ENCODE measurements at places on chromosomes 4 and X.

- peak; percentile 57 for DNase-seq
These were observed 810 bp downstream of the SPRY1 start for GRCh38 chr4:123397144-123398065.

- DNase-seq: no peak
These were observed 179.3 kb upstream of the MBNL3 start for GRCh38 chrX:132668178-132668577.

DNA sequence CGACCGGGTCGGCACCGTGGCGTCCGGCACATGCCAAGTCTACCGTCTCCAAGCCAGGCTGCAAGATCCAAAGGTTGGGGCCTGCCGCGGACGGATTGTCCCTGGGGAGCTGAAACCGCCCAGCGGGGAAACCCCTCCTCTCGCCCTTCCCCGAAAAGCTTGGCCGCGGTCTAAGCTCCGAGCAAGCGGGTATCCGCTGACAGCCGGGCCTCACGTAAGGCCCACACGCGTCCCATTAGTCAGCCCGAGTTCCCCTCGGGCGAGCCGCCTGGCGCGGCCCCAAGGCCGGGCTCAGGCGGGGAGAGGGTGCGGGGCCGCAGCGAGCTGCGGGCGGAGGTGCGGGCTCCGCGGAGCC is 6.8 kb upstream of the BCOR start:
- no peak for DNase-seq

DNA sequence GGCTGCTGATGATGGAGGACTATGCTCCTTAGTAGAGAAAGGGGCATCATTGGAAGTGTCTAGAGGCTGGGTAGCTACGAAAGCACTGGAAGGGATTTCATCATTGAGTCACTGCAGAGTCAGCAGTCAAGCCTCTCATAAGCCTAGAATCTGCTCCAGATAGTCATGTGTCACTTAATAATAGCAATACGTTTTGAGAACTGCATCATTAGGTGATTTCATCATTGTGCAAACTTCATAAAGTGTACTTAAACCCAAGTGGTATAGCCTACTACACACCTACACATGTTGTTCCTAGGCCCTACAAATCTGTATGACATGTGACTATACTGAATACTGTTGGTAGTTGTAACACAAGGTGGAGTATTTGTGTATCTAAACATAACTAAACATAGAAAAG is 165.6 kb downstream of the PTTG2 start:
- DNase-seq: no peak

GRCh38 chr4:52260514-52261210 is 209.6 kb downstream of the SPATA18 start:
- no peak for DNase-seq

DNA sequence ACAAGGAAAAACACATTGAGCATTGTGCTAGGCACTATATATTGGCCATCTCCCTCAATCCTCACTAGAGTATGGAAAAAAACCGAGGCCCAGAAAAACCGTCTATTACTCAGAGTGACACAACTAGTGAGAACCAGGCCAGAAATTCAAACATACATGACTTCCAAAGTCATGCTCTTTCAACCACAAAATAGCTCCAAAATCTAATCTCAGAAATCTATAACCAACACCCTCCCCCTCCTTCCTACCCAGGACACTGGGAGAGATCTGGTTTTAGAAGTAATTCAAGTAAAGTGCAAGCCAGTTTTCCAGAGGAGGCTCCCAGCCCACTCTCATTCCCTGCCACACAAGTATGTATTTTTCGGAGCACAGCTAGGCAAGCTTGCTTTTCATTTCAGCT is 7.6 kb downstream of the HS3ST1 start:
- no peak for DNase-seq

DNA sequence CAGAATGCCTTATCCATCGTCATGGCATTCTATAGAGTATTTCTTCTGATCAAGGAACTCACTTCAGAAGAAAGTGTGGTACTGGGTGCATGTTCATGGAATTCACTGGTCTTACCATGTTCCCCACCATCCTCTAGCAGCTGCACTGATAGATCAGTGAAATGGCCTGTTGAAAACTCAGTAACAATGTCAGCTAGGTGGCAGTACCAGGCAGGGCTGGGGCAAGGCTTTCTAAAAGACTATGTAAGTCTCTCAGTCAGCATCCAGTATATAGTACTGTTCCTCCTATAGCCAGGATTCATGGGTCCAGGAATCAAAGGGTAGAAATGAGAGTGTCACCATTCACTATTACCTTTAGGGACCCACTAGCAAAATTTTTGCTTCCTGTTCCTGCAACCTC is 15.8 kb upstream of the LDB2 start:
- DNase-seq: no peak

GRCh38 chr4:26793735-26794134 is 66.9 kb upstream of the STIM2 start:
- DNase-seq: no peak

- DNase-seq: no peak
These were observed 10.0 kb upstream of the SPRY1 start for GRCh38 chr4:123386609-123387008.

GRCh38 chrX:54166915-54167314 is 16.1 kb downstream of the FAM120C start:
- no peak for DNase-seq

DNA sequence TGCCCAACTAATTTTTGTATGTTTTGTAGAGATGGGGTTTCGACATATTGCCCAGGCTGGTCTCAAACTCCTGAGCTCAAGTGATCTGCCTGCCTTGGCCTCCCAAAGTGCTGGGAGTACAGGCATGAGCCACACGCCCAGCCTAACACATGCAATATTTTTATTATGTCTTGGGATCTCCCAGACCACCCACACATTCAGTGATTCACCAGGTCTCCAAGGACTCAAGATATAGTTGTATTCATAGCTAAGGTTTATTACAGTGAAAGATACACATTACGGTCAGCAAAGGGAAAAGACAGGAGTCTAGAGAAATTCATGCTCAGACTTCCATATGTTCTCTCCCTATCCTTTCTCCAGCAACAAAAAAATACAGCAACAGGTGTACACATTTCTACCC is 25.5 kb upstream of the FAM120C start:
- no peak for DNase-seq

DNA sequence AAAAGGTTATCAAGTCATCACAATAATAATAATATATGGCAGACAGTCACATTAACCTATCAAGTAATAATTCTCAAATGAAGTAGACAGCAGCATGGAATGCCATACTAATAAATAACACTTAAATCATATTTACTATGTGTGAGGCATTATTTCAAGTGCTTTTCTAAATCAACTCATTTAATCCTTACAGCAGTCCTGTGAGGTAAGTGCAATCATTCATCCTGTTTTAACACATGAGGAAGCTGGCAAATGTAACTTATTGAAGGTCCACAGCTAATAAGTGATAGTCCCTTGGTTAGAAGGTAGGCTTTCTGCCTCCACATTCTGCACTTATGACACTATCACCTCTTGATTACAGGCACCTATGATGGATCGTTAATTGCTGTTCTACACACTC is 24.5 kb downstream of the GABRA4 start:
- DNase-seq: no peak

DNA sequence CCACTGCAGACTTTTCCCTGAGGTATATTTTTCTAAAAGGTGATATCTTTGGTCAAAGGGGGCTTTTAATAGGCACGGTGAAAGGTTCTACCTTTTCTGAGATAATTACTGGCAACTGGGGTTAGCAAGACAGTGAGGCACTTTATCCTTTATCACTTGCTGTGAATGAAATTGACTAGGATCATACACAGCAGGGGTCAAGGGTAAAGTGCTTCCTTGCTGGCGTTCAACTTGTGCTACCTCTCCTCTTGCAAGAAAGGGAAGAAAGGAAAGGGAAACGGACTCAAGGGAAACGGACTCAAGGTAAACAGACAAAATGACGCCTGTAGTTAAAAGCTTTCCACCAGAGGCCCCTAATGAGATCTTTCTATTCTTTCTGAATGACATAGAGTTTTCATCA is 78.6 kb upstream of the RAPGEF2 start:
- no peak for DNase-seq

DNA sequence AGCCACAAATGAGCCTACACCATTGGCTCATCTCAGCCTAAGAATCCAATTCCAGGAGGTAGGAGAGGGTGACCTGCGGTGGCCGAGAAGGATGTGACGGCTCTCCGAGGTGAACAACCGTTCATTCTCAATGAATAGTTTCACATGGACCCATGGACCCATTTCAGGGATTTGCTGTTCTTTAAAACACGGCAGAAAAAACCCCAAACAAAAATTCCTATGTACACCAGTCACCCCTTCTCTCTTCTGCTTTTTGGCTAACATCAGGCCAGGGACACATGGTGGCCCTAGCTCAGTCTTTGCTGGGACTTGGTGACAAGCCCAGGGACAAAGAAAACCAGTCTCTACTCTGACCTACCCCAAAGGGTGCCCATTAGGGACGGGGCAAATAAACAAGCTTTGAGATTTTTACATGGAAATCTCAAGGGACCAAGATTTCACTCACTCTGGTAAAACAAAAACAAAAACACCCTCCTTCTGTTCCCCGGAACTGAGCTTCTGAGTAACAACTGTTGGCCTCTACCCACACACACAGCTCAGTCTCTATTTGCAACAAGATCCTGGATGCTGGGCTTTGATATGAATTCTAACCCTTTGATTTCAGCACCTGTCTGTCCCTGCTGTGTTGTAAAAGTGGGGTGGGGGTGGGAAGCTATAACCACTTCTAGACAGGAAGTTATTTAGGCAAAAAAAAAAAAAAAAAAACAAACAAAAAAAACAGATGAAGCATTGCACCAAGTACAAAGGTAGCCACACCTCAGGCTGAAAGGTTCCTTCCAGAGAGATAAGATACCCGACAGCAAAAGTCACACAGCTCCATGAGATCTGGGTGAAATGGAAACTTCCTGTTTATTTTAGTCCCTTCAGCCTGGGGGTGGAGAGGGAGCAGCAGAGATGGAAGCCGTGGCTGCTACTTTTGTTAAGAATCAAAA is 49.0 kb downstream of the DDX3X start:
- no peak for DNase-seq

DNA sequence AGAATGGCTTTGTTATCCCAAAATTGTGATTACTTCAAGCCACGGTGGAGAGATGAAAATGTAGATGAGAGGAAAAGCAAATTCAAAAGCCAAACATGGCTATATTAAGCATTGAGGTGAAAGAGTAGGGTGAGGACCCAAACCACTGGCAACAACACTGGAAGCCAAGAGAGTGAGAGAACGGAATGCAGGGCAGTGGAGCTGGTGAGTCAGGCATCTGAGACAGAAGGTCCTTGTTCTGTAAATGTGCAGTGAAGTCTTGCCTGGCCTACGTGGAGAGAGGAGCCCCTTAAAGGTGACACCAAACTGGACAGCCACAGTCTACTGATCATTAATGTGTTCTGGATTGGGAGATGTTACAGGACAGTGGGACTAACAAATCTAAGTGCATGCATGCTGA is 22.8 kb upstream of the SEC24B start:
- no peak for DNase-seq

DNA sequence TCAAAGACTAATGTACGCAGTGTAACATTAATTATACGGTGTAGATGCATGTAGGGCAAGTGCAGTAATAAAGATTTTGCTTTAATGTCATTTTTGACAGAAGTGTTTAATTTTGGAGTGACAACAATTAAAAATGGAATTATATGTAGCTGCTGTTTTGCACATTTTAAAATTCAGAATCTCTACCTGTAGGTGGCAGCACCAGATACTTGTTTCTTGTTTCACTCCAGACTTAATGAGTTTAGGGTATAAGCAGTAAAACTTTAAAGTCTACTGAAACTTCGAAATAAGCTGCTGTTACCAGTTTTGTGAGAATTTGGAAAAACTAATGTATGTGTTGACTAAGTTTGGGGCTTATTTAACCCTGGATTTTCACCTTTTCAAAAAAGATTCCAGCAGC is 144.9 kb downstream of the POLA1 start:
- no peak for DNase-seq

- no peak for DNase-seq
These were observed 29.4 kb downstream of the SASH3 start for GRCh38 chrX:129808829-129809796.

- DNase-seq: no peak
These were observed 76.7 kb downstream of the SH3BGRL start for GRCh38 chrX:81278616-81279015.

DNA sequence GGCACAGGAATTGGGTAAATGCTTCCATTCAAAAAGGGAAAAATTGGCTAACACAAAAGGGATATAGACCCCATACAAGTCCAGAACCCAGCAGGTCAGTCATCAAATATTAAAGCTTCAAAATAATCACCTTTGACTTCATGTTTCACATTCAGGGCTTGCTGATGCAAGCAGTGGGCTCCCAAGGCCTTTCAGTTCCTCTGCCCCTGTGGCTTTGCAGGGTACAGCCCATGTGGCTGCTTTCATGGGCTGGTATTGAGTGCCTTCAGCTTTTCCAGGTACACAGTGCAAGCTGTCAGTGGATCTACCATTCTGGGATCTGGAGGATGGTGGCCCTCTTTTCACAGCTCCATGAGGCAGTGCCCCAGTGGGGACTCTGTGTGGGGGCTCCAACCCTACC is 253.0 kb downstream of the TECRL start:
- no peak for DNase-seq

GRCh38 chr4:97072666-97073065 is 1070.6 kb downstream of the STPG2 start:
- DNase-seq: no peak

DNA sequence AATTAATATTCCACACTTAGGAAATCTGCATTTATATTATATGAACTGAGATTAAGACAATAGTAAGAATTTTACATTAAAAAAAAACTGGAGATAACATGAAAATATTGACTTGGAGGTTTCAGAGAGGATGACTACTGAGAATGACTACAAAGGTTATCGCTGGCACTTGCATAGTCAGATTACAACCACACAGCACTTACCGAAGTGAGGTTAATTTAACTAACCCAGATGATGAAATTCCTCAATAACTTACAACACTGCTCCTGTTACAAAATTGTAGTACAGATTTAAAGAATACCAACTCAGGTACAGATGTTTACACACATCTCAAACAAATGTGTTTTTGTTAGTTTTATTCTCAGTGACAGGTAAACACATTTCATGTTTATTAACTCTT is 283.5 kb downstream of the CAMK2D start:
- no peak for DNase-seq

GRCh38 chr4:16779028-16779675 is 119.3 kb downstream of the LDB2 start:
- no peak for DNase-seq

DNA sequence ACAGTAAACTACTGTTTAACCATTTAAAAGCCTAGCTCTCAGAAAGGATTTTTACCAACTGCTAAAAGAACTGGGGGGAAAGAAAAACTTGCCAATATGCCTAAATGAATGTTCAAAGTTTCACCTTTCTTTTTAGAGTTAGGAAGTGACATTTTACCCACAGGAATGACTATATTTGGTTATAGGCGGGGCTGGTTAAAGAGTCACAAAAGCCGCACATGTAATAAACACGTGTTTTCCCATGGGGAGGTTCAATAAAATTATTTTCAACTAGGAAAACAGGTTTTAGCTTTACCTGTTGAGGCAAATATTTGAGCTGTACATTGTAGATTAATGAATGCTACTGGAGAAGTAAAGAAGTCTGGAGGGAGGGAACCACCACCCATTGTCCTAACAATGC is 41.6 kb upstream of the UGDH start:
- no peak for DNase-seq
